ENCODE measurements at places on chromosomes 3 and 15.
A peak's percentile ranks its signal among the peaks of the same experiment; 100 is the strongest.

DNA sequence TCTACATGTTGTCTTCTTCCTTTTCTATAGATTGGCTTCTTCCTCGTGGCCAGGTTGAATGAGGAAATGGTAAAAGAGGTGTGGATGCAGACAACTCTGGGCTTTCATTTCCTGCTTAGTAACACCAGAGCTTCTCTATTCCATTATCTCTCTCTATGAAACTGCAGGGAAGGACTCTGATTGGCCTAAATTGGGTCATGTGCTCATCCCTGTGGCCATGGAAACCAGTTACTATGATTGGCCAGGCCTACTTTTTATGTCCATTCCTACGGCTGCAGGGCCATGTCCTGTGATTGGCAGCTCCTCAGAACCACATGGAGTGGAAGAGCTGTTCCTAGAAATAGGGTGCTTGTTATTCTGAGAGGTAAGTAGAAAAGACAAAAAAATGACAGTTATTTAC is 486.9 kb upstream of the ADAMTS9 start:
- no peak for DNase-seq

GRCh38 chr3:105465251-105465853 is 98.6 kb downstream of the ALCAM start:
- DNase-seq = no peak

DNA sequence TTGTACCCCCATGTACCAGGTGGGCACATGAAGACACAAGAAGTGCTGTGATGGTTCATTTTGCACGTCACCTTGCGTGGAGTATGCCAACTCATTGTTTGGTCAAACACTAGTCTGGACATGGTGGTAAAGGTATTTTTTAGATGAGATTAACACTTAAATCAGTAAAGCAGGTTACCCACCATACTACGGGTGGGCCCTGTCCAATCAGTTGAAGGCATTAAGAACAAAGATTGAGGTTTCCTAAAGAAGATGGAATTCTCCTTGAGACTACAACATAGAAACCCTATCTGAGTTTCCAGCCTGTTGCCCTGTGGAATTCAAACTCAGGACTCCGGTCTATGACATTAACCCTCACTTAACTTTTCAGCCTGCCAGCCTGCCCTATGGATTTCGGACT is 118.4 kb downstream of the RPLP1 start:
- no peak for DNase-seq

- DNase-seq = no peak
Observed at GRCh38 chr15:96599268-96599667, 268.8 kb downstream of the NR2F2 start.

DNA sequence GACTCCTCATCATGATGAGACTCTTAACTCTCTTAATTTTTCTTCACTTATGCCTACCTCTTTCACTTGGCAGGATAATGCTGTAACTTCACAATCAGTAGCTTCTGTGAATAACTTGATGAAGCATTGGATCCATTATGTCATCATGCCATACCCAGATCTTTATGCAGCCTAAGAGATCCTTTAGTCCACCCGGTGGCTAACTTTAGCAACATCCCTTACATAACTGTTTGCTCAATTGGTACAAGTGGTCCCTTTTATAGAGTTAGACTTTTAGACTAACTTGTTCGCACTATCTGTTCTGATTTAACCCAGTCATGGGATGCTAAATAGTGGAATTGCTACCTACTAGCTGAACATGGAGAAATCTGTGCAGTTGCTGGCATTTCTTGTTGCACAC is 184.5 kb downstream of the USP13 start:
- DNase-seq = no peak

- no peak for DNase-seq
Observed at GRCh38 chr15:64466408-64467141, 6.2 kb downstream of the ZNF609 start.

- DNase-seq = no peak
Observed at GRCh38 chr3:72171946-72172345, 387.0 kb upstream of the PROK2 start.

- DNase-seq = no peak
Observed at GRCh38 chr15:100596792-100597191, 5.2 kb downstream of the LINS1 start.

DNA sequence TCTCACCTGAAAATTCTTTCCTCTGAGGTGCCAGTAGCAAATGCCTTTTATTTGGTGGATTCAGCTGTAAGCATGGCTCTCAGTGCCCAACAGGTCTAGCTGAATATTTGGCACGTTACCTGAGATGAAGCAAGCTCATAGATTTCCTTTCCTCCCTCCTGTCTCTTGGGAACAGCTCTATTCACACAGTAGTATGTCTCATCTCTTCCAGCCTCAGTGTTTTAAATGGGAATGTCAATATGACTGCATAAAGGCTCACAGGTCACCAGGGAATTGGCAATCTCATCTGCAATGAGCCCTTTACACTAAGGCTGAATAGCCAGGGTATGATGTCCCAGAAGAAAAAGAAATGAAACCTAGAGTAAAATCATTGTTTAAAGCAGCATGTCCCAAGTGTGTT is 733.5 kb downstream of the NTRK3 start:
- DNase-seq = no peak

GRCh38 chr3:45145681-45146614 is at the start of gene CDCP1:
TSS of gene CDCP1 (minus strand) at chr3:45146378. CDS start at chr3:45146287, 91 bp downstream.
- peak; percentile 81 for DNase-seq

DNA sequence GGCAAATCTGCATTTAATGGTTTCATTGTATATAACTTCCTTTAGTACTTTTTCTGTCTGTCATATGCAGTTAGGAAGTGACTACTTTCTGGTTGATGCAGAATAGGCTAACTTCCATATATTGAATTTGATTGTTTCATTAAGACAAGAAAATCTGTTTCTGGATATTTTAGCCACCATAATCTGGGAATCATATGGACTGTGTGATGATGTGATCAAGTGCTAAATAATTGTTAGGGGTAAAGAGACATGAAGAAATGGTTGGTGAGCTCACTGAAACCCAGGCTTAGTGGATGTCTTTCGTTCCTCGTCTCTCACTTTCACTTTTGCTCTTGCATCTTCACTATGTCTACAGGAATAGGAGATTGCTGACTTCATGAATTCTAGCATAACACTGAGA is 3.5 kb upstream of the MNS1 start:
- DNase-seq = no peak

DNA sequence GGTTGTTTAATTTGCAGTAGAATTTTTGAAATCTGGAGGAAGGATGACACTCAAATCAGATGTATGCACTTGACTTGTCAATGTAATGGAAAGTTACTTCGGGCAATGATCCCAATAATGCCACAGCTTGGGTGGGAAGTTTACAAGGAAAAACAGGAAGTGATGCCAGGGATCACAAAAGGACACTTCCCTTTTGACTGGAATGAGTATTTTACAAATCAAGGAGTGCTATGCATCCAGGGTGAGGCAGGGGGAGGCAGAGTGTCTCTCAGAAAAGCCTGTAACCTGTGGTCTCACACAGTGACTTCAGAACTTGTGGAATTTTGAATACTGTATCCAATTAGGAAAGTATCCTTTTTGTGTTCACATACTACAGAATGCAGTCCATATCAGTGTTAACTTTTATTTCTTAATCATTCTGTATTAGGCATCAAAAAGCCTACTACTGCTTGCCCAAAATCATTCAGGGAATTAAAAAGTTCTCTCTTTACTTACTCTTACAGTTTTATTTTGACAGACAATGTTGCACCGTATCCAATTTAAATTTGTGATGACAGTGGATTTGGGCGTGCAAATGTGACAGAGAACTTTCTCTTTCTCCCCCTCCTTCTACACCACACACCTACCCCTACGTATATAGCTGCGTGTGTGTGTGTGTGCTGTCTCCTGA is 445.1 kb downstream of the MECOM start:
- DNase-seq = peak; percentile 82

DNA sequence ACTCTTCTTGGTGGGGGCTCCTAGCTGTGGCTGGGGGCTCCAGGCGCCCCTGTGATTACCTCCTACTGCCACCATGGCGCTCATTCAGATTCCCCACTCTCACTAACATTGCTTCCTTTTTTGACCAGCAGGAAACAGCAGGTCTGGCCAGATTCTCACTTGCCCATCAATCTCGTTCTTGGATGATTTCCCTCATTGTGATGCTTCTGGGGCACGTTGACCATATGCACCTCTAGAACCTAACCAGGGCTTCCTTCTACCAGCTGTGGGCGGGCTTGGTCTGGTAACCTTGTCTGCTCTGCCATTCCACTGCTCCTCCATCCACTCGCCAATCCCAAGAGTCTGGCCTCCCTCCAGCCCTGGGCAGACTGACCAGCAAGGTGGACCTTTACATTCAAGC is 35.9 kb upstream of the PTPN23 start:
- DNase-seq = no peak

- peak; percentile 78 for DNase-seq
Observed at GRCh38 chr3:152444029-152444641, 175.4 kb downstream of the MBNL1 start.

DNA sequence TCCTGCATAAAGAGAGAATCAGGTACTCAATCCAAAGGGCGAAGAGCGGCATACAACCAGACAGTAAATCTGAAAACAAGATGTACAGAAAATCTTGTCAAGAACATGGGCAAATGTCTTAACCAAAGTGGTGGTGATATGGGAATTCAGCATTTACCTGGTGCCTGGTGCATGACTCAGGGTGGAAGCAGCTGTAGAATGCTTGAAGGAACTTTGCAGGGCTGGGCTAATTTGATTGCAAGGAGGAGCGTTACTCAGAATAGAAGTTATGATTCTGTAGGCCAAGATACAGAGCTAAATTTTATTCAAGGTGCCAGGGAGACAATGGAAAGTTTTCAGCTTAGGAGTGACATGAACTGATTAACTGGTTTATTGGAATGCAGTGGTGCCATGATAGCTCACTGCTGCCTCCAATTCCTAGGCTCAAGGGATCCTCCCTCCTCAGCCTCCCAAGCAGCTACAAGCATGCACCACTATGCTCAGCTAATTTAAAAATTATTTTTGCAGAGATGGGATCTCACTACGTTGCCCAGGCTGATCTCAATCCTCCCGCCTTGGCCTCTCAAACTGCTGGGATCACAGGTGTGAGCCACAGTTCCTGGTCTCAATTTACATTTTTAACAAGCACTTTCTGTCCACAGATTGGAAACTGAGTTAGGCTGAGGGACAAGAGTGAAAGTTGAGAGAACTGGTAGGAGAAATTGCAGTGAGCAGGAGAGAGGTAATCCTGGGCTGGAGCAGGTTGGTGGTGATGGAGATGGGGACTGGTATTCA is 91.5 kb upstream of the TBC1D5 start:
- peak; percentile 77 for DNase-seq

DNA sequence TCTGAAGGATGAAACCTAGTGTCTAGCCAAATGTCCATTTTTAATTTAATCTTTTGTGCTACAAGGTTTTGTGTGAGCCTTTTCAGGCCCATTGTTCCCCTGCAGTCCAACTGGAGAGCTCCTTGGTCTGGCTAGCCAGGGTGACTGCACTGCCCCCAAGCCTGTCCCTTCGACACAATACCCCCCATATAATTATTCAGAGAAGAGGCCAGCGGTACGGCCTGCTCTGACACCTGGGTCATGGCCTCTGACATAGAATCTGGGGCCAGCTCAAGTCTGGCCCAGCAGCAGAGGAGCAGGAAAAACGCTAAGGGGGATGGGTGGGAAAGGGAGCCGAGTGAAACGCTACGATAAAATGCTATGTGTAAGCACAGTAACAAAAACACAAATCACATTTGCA is 64.2 kb upstream of the PYGO1 start:
- DNase-seq = no peak

GRCh38 chr15:92503889-92504288 is 110.2 kb downstream of the ST8SIA2 start:
- no peak for DNase-seq

DNA sequence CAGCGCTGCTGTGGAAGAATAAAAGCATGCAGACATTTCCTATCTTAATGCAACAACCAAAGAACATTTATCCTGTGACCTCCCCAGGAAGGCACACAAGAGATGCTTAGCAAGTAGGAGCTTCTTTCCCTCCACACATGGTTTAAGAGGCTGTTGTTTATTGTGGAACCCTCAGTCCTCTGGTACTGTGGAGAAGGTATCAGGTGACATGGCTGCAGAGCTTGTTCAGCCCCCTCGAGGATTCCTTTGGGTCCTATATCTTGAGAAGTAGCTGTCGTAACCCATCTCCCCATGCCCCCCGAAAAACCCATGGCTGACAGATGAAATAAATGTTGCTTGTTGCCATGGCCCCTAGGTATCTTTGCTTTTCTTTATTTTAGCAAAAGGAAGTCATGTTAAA is 20.3 kb upstream of the ETV5 start:
- DNase-seq = no peak

DNA sequence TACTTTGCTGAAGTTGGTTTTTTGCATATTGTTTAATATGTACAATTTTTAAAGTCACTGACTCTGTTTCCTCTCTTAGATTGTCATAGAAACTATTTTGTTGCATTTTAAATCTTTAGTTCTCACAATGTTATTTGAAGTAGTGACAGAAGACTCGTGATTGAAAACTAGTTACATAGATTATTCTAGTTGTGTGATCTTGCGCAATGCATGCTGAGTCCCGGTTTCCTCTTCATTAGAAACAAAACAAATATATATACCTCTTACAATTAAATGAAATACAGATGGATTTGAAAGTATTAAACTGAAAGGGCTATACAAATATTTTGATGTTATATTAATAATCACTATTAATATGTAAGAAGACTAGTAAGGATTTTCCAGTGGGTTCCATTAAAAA is 333.0 kb downstream of the LPP start:
- DNase-seq = no peak

DNA sequence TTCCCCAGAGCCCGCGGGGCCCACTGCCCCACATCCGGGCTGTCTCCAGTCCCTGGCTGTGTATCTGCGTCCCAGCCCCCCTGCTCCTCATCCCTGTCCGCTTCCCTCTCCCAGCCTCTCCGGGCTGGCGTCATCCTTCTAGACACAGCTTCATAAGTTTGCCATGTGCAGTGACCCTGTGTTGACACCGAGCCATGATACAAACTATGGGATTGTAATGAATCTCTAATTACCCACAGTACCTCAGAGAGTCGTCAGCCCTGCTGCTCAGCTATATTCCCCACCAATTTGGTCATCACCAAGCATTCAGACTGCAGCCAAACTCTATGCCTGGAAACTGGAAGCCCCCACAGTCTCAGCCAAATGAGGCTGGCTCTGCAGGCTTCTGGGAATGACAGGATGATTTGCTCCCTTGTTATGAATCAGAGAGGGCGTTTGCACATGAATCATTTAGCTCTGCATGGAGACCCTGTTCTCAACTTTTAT is 466.1 kb upstream of the ATP11B start:
- DNase-seq = peak; percentile 54

GRCh38 chr3:65444447-65444815 is 594.3 kb downstream of the MAGI1 start:
- DNase-seq = no peak

DNA sequence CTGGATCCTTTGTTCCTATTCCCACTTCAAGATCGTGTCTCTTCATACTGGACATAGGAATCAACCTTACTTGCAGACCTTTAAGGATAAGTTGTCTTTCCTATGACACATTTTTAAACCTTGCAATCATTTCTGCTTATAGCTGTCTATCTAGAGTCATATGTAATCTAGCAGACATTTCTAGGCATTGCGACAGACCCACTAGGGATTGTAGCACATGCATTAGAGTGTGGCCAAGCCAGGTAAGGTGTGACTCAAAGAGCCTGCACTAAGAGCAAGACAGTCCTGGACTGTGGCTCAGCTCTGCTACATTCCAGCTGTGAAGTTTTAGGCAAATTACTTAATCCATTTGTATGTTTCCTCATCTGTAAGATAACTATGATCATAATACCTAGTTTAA is 38.8 kb upstream of the BFSP2 start:
- no peak for DNase-seq

Measured in PC-3 (cell line).